CD4-positive, alpha-beta T cell (primary cell): ENCODE measurements at places on chromosomes 12 and 14. TPM values are rescaled to one million over a fixed set of nuclear protein-coding genes. Genes with fewer than 3 reads are reported as not detected.

Gene C14orf119
- total RNA-seq = 3.9 TPM

GRCh38 chr12:76852106-76852505 is 26.7 kb downstream of the CSRP2 start:
- no peak overlapping the region for H3K4me3 ChIP-seq
- no peak for DNase-seq
- peaks cover 32% of the 10 kb centered on the region for H3K36me3 ChIP-seq
- no peaks in the 10 kb centered on the region for H3K4me1 ChIP-seq
- H3K27me3 ChIP-seq = no peaks in the 10 kb centered on the region

Gene LRCOL1
- not detected for total RNA-seq

DNA sequence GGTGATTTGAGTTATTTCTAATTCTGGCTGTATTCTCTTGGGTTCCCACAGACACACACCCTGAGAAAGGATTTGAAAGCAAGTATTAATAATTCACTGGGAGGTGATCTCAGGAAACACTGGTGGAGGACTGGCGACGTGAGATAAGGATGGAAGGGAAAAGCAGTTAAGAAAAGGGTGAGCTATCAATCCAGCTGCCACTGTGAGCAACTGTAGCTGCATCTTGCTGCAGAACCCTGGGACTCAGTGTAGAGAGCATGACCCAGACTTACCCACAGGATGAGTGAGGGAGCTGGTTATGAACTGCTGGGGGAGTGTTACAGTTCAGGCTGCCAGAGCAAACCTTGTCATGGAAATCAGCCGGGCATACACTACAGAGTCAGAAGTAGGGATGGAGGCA is 71.9 kb downstream of the RESF1 start:
- H3K36me3 ChIP-seq = no peaks in the 10 kb centered on the region
- H3K27ac ChIP-seq = no peak overlapping the region
- H3K27me3 ChIP-seq = no peaks in the 10 kb centered on the region
- H3K4me3 ChIP-seq = no peak overlapping the region
- peaks cover 3% of the 10 kb centered on the region for H3K4me1 ChIP-seq
- DNase-seq = no peak

Gene SAMD15
- total RNA-seq = 0.34 TPM

Gene ATL1
- total RNA-seq = 1.2 TPM

DNA sequence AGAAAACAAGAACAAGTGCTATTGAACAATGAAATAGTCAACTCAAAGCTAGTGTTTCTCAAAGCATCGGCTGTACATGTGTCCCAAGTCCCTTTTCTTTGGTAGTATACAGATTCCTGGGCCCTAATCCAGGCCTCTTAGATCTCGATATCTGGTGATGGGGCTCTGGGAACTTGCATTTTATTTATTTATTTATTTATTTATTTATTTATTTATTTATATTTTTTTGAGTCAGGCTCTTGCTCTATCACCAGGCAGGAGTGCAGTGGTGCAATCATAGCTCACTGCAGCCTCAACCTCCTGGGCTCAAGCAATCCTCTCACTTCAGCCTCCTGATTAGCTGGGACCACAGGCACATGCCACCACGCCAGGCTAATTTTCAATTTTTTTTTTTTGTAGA is 17.1 kb downstream of the SYNDIG1L start:
- no peak overlapping the region for H3K27ac ChIP-seq
- no peaks in the 10 kb centered on the region for H3K4me1 ChIP-seq
- peaks cover 3% of the 10 kb centered on the region for H3K27me3 ChIP-seq
- no peaks in the 10 kb centered on the region for H3K36me3 ChIP-seq
- H3K4me3 ChIP-seq = no peak overlapping the region

- H3K36me3 ChIP-seq = no peaks in the 10 kb centered on the region
- no peak overlapping the region for H3K4me3 ChIP-seq
- no peaks in the 10 kb centered on the region for H3K27me3 ChIP-seq
- peaks cover 17% of the 10 kb centered on the region for H3K4me1 ChIP-seq
- H3K27ac ChIP-seq = no peak overlapping the region
Observed at GRCh38 chr12:89230376-89231315, 121.7 kb downstream of the DUSP6 start.
